ENCODE measurements at places on chromosomes 3 and 15.

DNA sequence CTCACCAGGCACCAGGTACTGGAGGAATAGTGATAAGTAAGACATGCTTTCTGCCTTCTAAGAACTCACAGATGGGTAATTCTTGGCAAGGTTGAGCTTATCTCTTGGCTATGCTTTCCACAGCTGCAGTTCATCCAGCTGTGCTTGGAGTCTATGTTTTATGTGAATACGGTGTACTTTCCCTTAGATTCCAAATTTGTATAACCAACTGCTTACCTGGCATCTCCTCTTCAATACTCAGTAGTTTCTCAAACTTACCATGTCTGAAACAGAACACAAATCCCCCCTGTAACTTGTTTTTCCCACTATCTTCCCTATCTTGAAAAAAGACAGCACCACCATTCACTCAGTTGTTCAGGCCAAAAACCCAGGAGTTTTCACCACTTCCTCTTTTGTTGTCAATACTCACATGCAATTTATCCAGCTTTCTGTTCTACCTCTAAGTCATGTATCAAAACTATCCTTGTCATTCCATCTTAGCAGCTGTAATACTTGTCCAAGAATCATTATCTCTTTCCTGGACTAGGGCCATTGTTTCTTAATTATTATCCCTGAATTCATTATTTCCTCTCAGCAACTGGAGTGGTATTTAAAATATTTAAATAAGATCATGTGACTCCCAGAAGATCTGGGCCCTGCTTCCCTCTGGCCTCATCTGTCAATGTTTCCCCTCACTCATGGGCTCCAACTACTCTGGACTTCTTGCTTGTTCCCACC is 32.6 kb downstream of the COL6A5 start:
- DNase-seq = no peak

GRCh38 chr15:66323312-66323928 is 30.1 kb downstream of the DIS3L start:
- DNase-seq = no peak

- DNase-seq = no peak
These were observed 57.6 kb upstream of the MRPS22 start for GRCh38 chr3:139286241-139286640.

DNA sequence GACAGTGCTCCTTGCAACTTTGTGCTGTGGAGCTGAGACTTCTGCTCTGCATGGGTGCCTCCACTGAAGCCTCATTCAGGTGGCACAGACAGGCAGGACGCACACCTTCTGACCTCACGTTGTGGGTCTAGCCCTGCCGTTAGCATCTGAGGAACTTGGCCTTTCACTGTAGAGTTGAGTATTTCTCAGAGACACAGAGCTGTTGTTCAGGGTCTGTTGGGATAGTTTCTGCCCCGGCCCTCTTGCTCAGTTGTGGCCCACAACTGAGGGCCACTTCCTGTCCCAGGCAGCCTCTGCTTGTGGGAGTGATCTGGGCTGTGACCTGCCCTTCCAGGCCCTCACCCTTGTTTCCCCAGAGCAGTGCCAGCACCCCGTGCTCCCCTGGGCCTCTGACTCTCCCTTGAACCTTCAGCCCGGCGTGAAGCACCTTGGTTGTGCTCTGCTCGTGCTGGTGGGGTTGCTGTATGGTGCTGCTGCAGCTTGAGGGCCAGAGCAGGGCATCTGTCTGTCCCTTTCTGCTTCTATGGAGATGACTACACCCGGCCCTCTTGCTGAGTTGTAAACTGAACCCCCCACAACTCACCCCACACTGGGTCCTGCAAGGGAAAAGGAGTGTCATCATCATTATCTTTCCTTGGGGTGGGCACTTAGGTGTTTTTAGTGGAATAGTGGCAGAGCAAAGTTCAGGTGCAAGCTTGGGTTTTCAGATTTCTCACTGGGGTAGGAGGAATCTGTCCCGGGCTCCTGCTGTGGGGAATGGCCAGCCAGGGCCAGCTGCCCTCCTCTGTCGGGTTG is 11.7 kb downstream of the BAHD1 start:
- no peak for DNase-seq

- no peak for DNase-seq
These were observed 9.2 kb downstream of the RAB8B start for GRCh38 chr15:63198371-63199250.

GRCh38 chr3:72238010-72238691 is 453.2 kb upstream of the PROK2 start:
- DNase-seq = no peak

GRCh38 chr3:33380653-33381052 is 59.6 kb downstream of the UBP1 start:
- DNase-seq = no peak

DNA sequence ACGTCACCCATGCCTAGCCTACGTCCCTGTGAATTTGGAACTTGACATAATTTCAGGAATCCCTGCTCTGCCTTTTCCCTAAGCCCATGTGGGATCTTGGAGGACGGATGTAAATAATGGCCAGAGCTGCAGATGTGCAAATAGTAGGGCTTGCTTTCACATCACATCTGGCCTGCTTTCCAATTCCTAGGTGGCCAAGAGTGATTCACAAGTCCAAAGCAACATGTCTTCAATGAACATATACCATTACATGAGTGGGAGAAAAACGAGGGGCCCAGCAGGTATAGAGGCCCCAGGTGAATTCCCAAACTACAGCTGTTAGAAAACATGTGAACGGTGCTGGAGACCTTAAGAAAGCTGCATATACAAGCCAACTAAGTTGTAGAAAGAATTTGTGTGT is 214.6 kb downstream of the MAGI1 start:
- no peak for DNase-seq

GRCh38 chr15:29938361-29939335 is 116.4 kb upstream of the TJP1 start:
- no peak for DNase-seq

DNA sequence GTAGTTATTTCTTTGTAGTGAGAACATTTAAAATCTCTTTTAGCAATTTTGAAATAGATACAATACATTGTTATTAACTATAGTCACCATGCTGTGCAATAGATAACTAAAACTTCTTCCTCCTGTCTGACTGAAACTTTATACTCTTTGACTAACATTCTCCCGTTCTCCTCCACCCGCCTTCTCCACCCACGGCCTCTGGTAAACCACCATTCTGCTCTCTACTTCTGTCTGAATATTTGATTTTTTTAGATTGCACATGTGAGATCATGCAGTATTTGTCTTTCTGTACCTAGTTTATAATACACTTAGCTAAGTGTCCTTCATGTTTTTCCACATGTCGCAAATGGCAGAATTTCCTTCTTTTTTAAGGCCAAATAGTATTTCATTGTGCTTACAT is 72.8 kb upstream of the RBM5 start:
- DNase-seq = no peak

DNA sequence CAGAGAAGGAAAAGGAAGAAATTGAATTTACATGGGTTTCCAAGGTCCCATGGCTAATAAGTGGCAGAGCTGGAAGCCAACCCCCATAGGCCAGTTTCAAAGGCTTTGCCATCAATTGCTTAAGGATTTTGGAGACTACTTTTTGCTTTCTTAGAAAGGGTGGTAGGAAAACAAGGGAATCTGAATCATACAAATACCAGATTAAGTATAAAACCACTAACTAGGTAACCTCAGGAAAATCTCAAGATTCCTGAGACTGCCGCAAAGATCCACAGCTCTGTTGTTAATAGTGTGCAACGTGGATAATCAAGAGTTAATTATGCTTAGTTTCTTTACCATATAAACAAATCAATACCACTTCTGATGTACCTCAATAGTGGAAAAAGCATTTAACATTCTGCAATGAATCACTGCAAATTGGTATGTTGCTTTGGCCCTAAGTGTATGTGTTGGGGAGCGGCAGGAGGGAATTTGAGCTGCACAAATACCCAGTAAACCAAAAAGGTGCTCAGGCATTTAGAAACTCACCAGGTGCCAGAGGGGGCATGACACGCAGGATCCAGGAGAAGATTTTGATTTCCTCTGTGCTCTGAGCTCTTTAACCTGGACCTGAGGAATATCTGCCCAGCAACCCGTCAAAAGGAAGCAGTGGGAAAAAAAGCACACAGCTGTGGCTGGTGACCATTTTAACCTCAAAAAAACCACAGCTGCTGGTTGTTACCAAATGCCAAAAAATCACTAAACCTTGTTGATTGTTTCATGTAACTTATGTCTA is 22.0 kb downstream of the AADAC start:
- peak; percentile 31 for DNase-seq

DNA sequence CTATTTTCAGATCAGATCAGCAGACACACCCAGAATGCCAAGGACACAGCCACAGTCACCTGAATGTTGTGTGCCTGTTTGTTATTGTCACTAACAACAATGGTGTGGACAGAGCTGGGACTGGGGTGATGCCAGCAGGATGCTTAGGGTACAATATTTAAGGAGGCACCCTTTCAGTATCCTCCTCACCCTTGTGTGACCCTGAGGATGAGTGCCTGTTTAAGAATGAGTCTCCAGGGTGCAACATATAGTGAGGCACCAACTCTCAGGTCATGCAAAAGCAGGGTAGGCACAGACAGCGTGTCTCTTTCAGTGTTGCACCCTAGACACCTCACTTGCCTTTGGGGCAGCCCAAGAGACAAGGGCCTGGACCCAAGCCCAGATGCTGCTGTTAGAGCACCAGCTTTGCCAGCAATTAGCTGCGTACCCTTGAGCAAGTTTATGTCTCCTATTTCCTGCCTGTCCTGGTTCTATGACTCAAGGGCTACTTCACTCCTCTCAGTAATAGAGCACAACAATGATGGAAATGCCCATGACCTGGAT is 122.6 kb downstream of the AQP9 start:
- no peak for DNase-seq

DNA sequence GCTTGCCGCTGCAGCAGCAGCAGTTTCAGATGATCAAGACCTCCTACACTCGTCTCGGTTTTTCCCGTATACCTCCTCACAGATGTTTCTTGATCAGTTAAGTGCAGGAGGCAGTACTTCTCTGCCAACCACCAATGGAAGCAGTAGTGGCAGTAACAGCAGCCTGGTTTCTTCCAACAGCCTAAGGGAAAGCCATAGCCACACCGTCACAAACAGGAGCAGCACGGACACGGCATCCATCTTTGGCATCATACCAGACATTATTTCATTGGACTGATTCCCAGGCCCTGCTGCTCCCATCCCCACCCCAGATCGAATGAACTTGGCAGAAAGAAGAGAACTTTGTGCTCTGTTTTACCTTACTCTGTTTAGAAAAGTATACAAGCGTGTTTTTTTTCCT is 17.6 kb downstream of the CALML4 start:
- no peak for DNase-seq

- DNase-seq = no peak
These were observed 26.8 kb upstream of the ELP6 start for GRCh38 chr3:47540281-47540680.

DNA sequence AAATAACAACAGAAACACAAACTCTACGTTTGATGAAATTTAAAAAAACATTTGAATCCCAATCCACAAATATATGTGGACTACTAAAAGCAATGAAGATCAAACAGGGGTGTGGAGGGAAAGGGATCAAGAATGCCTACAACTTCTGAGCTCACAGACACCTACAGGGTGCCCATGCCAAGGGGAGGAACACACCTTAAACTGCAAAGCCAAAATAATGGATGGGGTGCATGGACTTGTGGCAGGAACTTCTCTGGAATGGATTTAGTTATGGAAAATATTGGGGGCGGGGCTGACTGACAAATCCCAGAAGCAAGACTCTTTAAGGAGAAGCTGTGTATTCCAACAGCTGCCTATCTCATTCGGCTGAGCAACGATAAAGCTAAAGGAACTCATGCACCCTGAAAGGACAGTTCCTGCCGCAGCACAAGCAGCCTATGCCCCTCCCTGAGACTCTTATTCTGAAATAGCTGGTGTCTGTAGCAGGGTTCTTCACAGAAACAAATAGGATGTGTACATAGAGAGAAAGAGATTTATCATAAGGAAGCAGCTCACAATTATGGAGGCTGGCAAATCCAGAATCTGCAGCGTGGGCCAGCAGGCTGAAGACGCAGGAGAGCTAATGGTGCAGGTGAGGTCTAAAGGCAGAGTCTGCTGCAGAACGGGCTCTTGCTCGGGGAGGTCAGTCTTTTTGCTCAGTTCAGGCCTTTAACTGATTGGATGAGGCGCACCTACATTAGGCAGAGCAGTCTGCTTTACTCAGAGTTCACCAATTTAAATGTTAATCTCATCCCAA is 24.5 kb upstream of the PLA2G4D start:
- no peak for DNase-seq

GRCh38 chr3:131690800-131691199 is 188.0 kb upstream of the MRPL3 start:
- DNase-seq = no peak
